ENCODE measurements at places on chromosomes 5 and 9.

DNA sequence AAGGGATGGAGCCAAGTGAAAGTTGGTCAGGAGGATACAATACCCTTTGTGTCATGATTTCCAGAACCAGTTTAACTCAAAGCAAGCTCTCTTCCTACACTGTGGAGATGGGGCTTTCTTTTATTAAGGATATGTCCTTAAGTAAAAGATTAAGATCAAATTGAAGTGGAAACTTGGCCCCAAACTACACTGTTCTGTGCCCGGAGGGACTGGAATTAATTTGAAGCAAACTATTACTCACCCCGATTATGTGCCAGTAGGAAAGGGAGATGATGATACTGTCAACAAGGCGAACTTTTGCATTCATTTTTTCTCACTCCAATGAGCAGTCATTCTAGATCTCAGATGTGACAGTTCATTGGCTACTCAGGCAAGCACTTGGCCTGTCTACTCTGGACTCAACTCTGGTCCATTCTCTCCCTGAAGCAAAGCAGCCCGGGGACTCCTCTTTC lies 186.7 kb downstream of the NTRK2 start:
- DNase-seq: no peak

- DNase-seq: no peak
Observed at GRCh38 chr5:138463419-138464007, 1.8 kb upstream of the EGR1 start.

GRCh38 chr5:172956936-172957335 lies 2.3 kb upstream of the RPL26L1 start:
- DNase-seq: no peak

- DNase-seq: no peak
Observed at GRCh38 chr9:93057042-93057702, 1.3 kb upstream of the SUSD3 start.

DNA sequence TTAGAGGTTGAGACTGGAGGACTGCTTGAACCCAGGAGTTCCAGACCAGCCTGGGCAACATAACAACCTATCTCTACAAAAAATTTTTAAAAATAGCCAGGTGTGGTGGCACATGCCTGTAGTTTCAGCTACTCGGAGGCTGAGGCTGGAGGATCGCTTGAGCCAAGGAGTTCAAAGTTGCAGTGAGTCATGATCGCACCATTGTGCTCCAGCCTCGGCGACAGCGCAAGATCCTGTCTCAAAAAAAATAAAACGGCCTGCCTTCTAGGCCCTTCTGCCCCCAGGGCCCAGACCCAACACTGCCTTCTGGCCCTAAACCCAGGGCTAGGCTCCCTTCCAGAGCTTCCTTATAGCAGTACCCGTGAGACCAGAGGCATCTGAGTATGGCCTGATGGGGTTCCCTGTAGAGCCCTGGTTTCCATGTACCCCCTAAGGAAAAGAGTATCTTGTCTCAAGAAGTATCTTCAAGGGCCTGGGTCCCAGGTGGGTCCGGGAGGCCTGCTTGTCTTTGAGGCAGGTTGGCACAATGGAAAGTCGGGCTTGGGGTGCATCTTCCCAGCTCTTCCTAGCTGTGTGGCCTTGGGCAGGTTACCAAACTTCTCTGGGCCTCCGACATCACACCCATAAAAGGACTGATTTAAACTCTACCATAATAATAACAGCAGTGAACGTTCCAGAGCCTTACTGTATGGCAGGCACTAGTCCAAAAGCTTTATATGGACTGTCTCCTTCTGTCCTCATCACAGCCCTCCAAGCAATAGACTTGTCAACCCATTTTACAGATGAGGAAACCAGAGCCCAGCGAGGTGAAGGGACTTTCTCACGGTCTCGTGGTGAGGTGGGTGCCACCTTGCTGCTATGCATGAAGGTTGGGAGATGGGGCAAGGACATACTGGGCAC lies 9.6 kb downstream of the LRRC8A start:
- DNase-seq: no peak

DNA sequence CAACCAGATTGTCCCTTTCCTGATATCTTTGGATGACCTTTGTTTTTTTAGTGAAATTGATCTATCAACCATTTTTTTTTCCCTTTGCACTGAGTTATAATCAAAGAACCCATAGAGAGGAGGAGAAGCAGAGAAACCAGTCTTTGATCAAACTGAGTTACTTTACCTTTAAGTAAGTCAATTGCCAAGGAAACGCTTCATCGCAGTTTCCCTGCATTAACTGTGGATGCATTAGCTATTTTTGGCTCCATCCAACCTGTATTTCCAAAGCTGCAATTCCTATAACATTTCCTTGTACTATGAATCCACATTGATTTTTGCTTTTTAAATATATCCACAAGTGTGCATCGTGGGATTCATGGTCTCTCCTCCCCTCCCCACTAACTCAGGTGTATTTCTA lies 268.1 kb downstream of the NTRK2 start:
- DNase-seq: no peak

GRCh38 chr5:149447373-149448367 lies 68.6 kb upstream of the IL17B start:
- no peak for DNase-seq

GRCh38 chr5:131640043-131640856 lies 5.2 kb upstream of the RAPGEF6 start:
- DNase-seq: no peak

- no peak for DNase-seq
Observed at GRCh38 chr9:68653141-68653595, 51.9 kb upstream of the PIP5K1B start.

DNA sequence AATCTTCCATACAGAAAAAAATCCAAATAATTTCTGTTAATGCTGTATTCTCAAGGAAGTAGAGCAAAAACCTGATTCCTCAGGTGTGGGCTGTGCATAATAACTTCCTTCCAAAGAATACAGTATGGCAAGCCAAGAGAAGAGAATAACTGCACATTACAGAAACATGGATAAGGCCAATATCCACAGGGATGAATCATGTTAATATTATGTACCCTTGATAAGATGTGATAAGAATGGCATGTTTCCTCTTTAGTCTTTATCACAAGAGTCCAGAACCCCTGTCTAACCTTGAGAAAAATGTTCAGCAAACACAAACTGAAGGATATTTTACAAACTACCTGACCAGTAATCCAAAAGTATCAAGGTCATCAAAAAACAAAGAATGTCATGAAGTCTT lies 795.8 kb downstream of the SEMA5A start:
- no peak for DNase-seq

GRCh38 chr5:104045987-104046386 lies 483.4 kb upstream of the NUDT12 start:
- DNase-seq: no peak

DNA sequence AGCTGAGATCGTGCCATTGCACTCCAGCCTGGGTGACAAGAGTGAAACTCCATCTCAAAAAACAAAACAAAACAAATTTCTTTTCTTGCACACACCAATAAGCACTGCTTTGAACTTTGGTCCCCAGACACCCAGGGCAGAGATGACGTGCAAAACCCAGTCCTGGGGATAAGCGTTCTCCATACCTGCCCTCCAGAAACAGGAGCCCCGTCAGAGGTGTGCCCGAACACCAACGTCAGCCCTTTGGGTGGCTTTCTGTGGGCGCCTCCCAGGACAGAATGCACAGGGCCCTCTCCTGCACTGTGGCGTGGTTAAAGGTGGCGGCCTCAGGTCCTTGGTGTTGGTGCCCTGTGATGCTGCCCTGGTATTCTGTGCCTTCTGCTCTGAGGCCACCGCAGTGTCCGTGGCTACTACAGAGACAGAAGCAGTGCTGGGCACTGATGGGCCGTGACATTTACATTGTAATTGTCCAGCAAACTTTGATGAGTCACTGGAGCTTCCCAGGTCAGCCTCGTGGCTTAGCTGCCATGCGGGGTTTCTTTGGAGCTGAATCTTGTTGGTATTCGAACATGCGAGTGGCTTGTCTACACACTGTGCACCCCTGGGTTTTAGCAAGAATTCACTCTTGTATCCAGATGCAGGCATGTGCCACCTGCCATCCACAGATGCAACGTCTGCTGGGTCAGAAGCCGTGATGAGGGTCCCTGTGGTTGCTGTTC lies 9.8 kb downstream of the PPP1R26 start:
- DNase-seq: no peak

DNA sequence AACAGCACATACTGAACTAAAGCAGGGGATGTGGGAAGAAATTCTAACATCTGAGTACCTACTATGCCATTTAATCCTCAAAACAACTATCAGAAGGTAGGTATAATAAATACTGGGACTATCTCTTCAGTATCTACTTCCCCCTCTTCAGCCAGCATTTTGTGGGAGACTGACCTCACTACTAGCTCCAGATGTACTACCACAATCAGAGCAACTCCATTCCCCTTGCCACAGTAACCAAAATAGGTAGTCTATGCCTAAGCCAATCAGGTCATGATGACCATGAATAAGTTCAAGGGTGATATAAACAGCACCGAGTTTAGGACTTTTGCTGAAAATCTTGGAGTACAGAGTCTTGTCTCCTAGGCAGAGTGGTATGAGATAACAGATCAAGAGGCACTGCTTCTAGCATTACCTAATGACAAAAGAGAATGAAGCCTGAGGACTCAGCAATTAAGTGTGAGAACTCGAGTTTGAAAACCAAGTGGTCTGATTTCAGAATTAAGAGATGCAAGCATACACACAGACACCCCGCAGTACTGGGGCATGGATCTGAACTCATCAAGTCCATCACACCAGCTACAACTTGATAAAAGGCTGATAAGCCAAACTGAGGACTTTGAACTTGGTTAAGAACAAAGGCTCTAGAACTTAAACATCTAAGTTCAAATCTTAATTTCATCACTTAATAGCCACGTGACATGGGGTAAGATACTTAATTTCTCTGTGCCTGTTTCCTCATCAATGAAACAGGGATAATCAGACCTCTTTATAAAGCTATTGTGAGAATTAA lies 9.7 kb downstream of the FNIP1 start:
- DNase-seq: no peak

DNA sequence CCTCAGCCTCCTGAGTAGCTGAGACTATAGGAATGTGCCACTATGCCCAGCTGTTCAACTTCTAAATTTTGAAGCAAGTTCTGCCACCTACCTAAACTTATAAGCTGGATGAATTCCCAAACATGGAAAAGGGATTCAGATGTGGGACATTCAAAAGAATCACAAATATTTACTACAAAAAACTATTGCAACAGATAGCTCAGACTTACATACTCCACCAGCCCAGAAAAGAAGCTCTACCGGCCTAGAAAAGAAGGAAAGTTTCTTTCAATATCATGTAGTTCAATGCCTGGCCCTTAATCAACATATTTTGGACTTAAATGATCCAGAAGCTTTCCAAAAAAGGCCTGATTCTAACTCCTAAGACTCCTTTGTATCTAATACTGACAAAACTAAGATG lies 23.8 kb downstream of the SH3RF2 start:
- DNase-seq: no peak

DNA sequence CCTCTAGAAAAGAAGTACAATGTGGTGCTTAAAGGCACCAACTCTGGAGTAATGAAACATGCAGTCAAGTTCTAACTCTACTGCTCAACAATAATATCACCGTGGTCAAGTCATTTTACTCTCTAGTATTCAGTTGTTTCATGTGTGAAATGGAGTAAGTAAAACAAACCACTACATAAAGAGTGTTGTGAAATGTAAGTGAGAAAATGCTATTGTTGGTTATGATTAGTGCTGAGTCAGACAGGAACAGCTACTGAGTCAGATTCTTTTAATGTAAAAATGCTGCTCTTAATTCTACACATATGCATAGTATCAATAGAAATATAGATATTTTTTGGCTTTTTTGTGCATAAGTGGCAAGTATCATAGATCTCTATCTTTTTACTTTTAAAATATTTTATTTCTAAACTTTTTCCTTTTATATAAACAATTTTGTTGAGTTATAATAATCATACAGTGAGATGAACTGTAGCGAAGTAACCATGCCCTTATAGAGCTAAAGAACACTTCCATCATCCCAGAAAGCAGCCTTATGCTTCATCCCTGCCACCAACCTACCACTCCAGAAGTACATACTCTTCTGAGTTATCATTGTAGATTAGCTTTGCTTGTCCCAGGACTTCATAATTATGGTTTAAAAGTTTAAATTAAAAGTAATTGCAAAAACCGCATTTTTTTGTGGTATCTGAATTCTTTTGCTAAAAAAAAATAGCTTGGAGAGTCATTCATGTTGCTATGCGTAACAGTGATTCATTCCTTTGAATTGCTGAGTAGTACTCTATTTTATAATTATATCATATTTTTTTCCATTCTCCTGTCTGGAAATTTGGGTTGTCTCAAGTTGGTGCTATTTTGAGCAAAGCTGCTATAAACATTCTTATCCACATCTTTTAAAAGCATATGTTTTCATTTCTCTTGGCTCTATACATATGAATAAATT lies 548.2 kb upstream of the CLINT1 start:
- no peak for DNase-seq

GRCh38 chr5:124735169-124735858 lies 11.1 kb downstream of the ZNF608 start:
- DNase-seq: no peak

- DNase-seq: no peak
Observed at GRCh38 chr5:123033157-123033671, 3.3 kb downstream of the PPIC start.

DNA sequence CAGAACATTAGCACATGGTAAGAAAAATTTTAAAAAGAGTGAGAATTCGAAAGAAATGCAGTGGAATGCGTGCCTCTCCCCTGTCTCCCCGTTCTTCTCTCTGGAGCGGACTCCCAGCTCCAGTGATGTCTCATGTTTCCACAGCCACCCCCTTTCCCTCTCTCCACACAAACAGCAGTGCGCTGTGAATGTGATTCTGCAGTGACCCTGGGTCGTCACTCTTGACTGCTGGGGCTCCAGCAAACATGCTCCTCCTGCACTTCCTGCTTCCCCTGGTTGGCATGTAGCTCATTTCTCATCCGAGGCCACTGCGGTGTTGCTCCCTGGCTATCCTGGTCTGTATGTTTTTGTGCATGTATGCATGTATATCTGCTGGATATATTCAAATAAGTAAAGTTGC lies 13.3 kb downstream of the PHF2 start:
- DNase-seq: no peak

GRCh38 chr5:159512064-159512463 lies 181.8 kb upstream of the IL12B start:
- DNase-seq: no peak

DNA sequence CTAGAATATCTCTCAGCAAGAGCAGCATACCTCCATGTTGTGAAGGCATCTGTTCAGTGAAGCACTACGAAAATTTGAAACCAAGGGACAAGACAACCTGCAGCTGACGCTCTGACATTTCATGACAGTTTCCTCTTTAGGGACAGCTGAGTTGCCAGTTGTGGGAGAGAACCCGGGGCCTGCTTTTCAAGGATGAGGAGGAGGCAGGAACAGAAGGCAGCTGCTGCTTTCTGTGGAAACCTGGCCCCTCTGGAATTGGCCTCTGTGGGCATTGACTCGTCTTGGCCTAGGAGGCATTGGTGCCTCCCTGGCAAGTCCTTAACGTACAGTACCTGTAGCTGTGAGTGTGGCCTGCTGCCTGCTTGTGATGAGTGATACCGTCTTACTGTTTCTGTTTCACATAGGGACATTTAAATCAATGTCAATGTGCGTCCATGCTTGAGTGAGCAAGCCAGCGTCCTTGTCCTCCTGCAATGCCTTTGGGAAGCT lies 21.6 kb downstream of the SLC46A2 start:
- DNase-seq: no peak

All from putamen (tissue), 1 donor.